ENCODE measurements at places on chromosomes 1 and 21.

DNA sequence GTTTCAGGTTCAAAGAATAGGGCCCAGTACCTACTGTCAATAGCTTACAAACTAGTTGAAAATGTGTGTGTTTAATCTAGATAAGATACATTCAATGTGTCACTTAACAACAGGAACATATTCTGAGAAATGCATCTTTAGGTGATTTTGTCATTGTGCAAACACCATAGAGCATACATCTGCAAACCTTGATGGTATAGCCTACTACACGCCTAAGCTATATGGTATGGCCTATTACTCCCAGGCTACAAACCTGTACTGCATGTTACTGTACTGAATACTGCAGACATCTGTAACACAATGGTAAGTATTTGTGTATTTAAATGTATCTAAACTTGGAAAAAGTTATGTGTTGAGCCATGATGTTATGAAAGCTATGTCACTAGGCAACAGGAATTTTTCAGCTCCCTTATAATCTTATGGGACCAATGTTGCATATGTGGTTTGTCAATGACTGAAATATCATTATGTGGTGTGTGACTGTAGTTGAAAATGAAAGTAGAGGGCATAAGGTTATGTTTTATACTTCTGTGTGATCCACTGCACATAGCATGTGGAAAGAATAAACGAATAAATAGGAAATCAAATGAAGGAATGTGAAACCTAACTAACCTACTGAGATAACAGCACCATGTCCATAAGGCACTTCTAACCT lies 129.0 kb upstream of the CAMK1G start:
- no peak for DNase-seq

DNA sequence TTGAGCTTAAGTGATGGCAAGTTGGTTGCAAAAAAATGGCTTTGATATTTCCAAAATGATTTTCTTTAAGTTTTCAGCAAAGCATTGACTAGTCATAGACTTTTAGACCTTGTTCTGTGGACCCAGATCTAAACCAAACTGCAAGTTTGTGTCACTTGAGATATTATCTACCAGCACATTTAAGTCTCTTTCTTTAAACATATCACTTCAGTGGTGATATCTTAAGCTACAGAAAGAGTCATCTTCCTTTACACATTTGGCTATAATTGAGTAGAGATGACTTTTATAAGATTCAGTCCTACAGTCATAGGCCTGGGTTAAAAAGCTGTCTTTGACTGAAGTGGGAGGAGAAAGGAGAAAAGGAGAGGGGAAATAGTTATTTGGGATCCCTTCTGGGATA lies 95.2 kb downstream of the RUNX1 start:
- DNase-seq: no peak

- peak; percentile 71 for DNase-seq
Measured at GRCh38 chr1:54016343-54017282, 1.4 kb downstream of the LDLRAD1 start.

- DNase-seq: no peak
Measured at GRCh38 chr1:184650177-184650866, 104.3 kb downstream of the EDEM3 start.

DNA sequence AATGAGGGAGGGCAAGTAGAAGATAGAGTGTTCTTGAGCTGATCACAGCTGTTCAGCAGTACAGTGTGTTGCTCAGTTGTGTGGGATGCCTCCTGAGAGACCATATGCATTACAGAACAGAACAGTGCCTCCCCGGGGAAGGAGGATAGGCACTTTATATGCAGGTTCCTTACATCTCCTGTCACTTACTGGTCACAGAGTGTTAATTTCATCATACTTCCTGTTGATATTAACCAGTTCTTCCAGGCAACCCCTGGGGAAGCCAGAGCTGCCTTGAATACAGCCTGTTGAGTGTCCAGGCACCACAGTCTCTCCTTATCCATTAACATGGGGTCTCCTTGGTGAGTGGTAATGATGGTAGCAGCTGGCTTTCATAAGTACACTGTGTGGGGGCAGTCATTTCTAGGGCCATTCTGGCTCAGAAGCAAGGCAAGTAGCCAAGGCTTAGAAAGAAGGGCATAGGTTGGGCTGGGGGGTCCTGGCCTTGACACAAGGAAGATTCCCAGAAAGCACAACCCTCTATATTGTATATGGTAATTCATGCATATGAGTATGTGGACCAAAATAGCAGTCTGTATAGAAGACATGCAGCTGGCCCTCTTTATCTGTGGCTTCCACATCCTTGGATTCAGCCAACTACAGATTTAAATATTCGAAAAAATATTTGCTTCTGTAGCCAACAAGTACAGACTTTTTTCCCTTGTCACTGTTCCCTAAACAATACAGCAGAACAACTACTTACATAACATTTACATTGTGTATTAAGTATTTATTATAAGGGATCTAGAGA lies 142.4 kb downstream of the ZP4 start:
- DNase-seq: no peak

- DNase-seq: no peak
Measured at GRCh38 chr1:231606712-231607111, 19.9 kb upstream of the DISC1 start.

- DNase-seq: no peak
Measured at GRCh38 chr1:178724376-178724727, 692 bp upstream of the RALGPS2 start.

All from stomach (tissue), 19 donors.